ENCODE measurements at places on chromosomes 2 and 18. TPM values are rescaled to one million over a fixed set of nuclear protein-coding genes. Genes with fewer than 3 reads are reported as not detected.

Gene TCF23
- polyA plus RNA-seq, result 0.10 TPM

Gene SKOR2
- polyA plus RNA-seq, result not detected

Gene DSG4
- polyA plus RNA-seq, result 0.04 TPM

Gene DNAH6
- 1.6 TPM for polyA plus RNA-seq

Gene SAG
- polyA plus RNA-seq, result 0.36 TPM

GRCh38 chr2:191316246-191316994 is 71.2 kb downstream of the MYO1B start:
- H3K27ac ChIP-seq, result no peak overlapping the region
- no peak for DNase-seq
- H3K4me3 ChIP-seq, result no peak overlapping the region
- H3K36me3 ChIP-seq, result no peaks in the 10 kb centered on the region
- no peaks in the 10 kb centered on the region for H3K27me3 ChIP-seq

DNA sequence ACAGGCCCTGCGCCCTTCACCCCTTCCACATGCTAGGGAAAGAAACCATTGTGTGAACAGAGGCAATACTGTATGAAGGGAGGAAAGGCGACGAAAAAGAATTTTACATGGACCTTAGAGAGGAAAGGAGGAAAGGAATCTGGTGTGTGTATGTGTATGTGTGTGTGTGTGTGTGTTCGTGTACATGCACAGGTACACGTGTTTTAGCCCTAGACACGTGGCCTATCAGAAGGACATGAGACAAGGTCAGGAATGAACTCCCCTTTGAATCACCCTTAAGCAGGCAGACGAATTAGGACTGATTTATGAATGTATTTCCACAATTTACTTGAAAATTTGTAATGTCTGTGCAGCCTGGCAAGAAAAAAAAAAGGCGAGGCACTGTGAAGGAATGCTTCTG is 276.0 kb downstream of the ZNF516 start:
- no peaks in the 10 kb centered on the region for H3K36me3 ChIP-seq
- no peak overlapping the region for H3K4me3 ChIP-seq
- no peaks in the 10 kb centered on the region for H3K4me1 ChIP-seq
- H3K27me3 ChIP-seq, result no peaks in the 10 kb centered on the region

DNA sequence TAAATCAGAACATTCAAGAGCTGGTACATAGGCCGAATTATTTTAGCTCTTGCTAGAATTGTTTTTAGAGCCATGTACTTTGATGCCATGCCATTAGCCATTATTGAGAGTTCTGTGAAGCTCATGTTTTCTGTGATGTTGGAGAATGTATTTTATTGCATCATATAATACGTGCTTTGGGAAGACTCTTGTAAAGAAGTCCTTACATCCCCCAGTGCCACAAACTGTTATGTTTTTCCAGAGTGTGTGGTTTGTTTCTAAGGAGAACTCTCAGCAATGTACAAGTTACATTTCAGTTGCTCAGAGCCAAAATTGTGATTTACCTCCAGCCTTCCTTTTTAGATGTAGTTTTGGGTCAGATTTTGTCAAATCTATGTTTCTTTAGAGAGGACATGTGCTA is 148.6 kb downstream of the HAUS1 start:
- no peaks in the 10 kb centered on the region for H3K27me3 ChIP-seq
- peaks cover 12% of the 10 kb centered on the region for H3K4me1 ChIP-seq
- peaks cover 5% of the 10 kb centered on the region for H3K36me3 ChIP-seq
- H3K4me3 ChIP-seq, result no peak overlapping the region

DNA sequence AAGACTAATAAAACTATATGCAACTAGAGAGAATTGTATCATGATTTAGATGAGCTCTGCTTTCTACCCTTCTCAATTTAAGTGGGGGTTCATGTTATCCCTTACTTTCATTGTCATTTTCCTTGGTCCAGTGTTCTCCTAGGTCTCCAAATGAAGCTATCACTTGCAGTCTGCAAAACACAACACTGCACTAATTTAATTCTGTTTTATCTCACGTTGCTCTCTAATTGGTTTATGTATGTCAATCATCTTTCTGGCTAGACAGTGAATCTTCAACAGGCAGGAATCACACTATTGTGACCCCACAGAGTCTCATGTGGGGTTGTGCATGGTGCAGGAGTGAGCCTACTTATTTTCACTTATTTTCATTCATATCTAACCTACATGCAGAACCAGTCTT is 348.3 kb upstream of the SYT4 start:
- no peaks in the 10 kb centered on the region for H3K36me3 ChIP-seq
- H3K27me3 ChIP-seq, result no peaks in the 10 kb centered on the region

DNA sequence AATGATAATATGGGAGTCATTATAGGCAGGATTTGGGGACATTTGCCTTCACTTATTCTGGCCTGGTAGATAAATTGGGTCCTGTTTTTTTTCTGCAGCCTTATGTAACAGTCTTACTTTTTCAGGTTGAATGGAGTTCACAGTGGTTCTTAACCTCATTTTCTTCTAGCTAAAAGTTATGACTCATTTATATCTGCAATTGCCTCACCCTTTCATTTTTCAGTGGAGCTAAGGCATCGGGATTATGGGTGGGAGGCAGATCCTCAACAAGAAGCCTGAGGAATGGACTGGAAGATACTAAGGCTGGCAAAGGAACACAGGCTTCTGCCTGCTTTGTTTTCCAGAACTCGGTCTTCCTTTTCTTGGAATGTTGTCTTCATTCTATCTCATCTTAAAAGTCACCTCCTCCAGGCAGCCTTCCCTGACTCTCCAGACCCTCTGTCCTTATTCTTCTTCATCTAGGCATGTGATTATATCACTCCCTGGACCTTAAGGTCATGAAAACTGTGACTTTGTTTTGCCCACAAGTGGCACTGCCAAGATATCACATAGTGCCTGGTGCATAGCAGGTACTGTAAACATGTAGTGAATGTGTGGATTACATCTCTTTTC is 41.0 kb upstream of the ACSL3 start:
- no peaks in the 10 kb centered on the region for H3K27me3 ChIP-seq
- H3K4me3 ChIP-seq, result no peak overlapping the region
- no peak for DNase-seq
- no peaks in the 10 kb centered on the region for H3K4me1 ChIP-seq
- no peaks in the 10 kb centered on the region for H3K36me3 ChIP-seq
- no peak overlapping the region for H3K27ac ChIP-seq

- H3K27me3 ChIP-seq, result no peaks in the 10 kb centered on the region
- H3K36me3 ChIP-seq, result no peaks in the 10 kb centered on the region
- H3K27ac ChIP-seq, result no peak overlapping the region
- no peaks in the 10 kb centered on the region for H3K4me1 ChIP-seq
- H3K4me3 ChIP-seq, result no peak overlapping the region
- no peak for DNase-seq
Observed at GRCh38 chr2:122542236-122542635, 786.8 kb downstream of the TSN start.

GRCh38 chr2:232026910-232027309 is 65.4 kb downstream of the DIS3L2 start:
- no peak for DNase-seq
- no peak overlapping the region for H3K27ac ChIP-seq
- no peaks in the 10 kb centered on the region for H3K27me3 ChIP-seq
- peaks cover 19% of the 10 kb centered on the region for H3K36me3 ChIP-seq

- H3K27me3 ChIP-seq, result peaks cover 39% of the 10 kb centered on the region
- no peaks in the 10 kb centered on the region for H3K36me3 ChIP-seq
- H3K4me3 ChIP-seq, result no peak overlapping the region
Observed at GRCh38 chr2:26569216-26570082, 71.7 kb downstream of the CIB4 start.

DNA sequence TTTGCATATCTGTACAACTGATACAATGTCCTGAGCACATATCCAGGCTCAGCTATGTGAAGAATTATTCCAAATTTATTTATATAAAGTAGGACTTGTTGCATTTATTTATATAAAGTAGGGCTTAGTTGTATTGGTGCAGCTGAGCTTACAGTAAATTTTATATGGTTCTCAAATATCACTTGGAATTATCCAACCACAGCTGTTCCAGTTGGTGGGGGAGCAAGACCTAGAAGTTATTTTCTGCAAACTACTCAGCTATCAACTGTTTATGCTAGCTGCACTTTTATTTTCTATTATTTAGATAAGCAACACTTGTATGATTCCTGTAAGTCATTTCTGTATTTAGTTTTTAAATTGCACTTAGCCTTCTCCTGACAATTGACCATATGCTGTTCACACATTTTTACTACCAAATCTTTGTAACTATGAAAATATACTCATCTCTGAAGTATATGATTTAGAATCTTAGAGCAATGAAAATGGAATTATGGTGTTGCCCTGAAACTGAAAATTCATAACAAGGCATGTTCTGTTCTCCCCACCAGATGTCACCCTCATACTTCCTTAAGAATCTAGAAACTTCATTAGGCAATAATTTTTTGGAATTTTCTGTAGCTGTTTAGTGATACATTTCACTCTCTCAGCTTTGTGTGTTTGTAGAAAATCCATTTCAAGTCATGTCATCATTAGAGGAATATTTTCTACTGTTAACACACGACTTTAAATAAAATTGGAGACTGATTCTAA is 157.0 kb upstream of the CBLN2 start:
- DNase-seq, result no peak
- no peak overlapping the region for H3K27ac ChIP-seq
- no peak overlapping the region for H3K4me3 ChIP-seq
- no peaks in the 10 kb centered on the region for H3K27me3 ChIP-seq
- no peaks in the 10 kb centered on the region for H3K4me1 ChIP-seq

DNA sequence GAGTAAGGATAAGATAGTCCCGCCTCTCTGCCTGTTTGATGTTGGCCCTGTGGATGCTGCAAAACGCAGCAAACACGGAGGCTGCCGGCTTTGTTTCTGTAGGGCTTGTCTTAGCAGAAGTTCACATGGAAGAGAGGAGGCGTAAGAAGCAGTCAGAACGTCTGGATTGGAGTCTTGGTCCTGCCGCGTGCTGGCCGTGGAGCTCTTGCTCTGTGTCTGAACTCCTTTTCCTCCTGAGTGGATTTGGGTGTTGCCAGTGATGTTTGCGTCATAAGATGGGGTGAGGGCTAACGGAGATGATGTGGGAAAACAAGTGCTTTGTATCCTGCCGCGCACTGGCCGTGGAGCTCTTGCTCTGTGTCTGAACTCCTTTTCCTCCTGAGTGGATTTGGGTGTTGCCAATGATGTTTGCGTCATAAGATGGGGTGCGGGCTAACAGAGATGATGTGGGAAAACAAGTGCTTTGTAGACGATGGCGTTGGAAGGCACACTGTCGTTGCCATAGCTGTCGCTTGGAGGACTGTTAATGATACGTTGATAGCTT is 240.9 kb downstream of the AGAP1 start:
- H3K27ac ChIP-seq, result no peak overlapping the region
- peaks cover 19% of the 10 kb centered on the region for H3K36me3 ChIP-seq
- no peaks in the 10 kb centered on the region for H3K4me1 ChIP-seq
- no peaks in the 10 kb centered on the region for H3K27me3 ChIP-seq
- DNase-seq, result no peak

- DNase-seq, result no peak
- no peaks in the 10 kb centered on the region for H3K36me3 ChIP-seq
Observed at GRCh38 chr2:43132683-43133301, 93.6 kb downstream of the ZFP36L2 start.

GRCh38 chr2:234865040-234865439 is 86.8 kb upstream of the SH3BP4 start:
- no peak overlapping the region for H3K27ac ChIP-seq
- H3K36me3 ChIP-seq, result no peaks in the 10 kb centered on the region
- DNase-seq, result no peak
- peaks cover 6% of the 10 kb centered on the region for H3K4me1 ChIP-seq
- H3K4me3 ChIP-seq, result no peak overlapping the region
- H3K27me3 ChIP-seq, result no peaks in the 10 kb centered on the region

GRCh38 chr2:182667315-182667695 is 48.8 kb upstream of the DNAJC10 start:
- no peak overlapping the region for H3K27ac ChIP-seq
- no peaks in the 10 kb centered on the region for H3K4me1 ChIP-seq
- no peaks in the 10 kb centered on the region for H3K27me3 ChIP-seq
- DNase-seq, result no peak
- H3K4me3 ChIP-seq, result no peak overlapping the region
- H3K36me3 ChIP-seq, result no peaks in the 10 kb centered on the region

DNA sequence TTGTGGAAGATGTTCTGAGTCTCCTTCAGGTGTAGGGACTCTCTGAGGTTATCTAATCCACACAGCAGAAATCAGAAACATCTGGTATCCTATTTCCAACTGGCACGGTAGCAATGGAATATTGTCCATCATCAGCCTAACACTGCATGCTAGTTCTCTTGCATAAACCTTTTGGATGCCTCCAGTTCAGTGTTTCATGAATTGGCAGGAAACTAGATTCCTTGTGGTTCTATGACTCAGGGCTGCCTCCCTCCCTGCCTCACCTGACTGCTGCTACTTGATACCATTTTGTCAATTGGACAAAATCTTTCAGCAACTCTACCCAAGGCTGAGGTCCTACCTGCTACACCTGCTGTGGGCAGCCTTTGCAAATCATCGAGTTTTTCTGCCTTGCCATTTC is 130.9 kb downstream of the TPGS2 start:
- H3K4me3 ChIP-seq, result no peak overlapping the region
- no peaks in the 10 kb centered on the region for H3K4me1 ChIP-seq
- H3K27ac ChIP-seq, result no peak overlapping the region
- no peaks in the 10 kb centered on the region for H3K36me3 ChIP-seq
- no peak for DNase-seq
- peaks cover 11% of the 10 kb centered on the region for H3K27me3 ChIP-seq

DNA sequence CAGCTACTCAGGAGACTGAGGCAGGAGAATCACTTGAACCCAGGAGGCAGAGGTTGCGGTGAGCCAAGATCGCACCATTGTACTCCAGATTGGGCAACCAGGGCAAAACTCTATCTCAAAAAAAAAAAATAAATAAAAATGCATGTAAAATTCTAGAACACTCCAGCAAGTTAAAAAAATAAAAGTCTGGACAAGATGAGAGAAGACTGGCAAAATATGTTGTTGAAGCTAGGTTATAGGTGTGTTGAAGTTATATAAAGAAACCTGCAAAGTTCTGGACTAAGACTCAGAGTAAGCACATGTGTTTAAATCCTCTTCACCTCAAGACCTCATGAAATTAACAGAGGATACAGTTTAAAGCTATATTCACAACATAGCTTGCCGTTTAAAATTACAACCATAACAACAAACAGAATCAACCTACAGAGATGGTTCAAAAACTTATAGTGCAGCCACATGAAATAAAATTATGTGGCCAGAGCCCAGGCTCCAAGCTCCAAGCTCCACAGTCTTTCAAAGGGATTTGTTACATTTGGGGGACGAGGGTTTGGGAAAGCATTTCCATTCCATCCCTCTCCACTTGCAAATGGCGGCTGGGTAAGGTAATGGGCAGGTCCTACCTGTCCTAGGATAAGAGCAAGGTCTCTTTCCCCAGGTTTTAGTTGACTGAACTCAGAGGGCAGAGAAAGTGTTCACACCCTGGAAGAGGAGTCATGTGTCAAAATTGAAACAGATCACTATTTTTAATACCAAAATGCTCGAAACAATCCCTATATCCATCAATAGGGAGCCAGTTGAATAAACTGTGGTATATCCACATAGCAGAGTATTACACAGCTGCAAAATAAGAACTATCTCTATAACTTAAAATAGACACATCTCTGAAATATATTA is 59.9 kb upstream of the MYCN start:
- peaks cover 14% of the 10 kb centered on the region for H3K4me1 ChIP-seq
- H3K36me3 ChIP-seq, result no peaks in the 10 kb centered on the region
- H3K27ac ChIP-seq, result no peak overlapping the region
- no peak for DNase-seq
- H3K27me3 ChIP-seq, result no peaks in the 10 kb centered on the region

- H3K36me3 ChIP-seq, result no peaks in the 10 kb centered on the region
- no peaks in the 10 kb centered on the region for H3K27me3 ChIP-seq
- DNase-seq, result no peak
- H3K4me1 ChIP-seq, result no peaks in the 10 kb centered on the region
- no peak overlapping the region for H3K27ac ChIP-seq
Observed at GRCh38 chr2:142786918-142787702, 90.4 kb upstream of the KYNU start.

All from large intestine (tissue), 12 donors.